ENCODE measurements at places on chromosomes 3 and 15.

GRCh38 chr15:81302701-81303109 lies 21.2 kb downstream of the STARD5 start:
- H3K36me3 ChIP-seq = peaks cover 4% of the 10 kb centered on the region
- H3K27ac ChIP-seq = no peak overlapping the region
- no peak for DNase-seq
- no peaks in the 10 kb centered on the region for H3K27me3 ChIP-seq
- H3K4me1 ChIP-seq = peaks cover 11% of the 10 kb centered on the region

DNA sequence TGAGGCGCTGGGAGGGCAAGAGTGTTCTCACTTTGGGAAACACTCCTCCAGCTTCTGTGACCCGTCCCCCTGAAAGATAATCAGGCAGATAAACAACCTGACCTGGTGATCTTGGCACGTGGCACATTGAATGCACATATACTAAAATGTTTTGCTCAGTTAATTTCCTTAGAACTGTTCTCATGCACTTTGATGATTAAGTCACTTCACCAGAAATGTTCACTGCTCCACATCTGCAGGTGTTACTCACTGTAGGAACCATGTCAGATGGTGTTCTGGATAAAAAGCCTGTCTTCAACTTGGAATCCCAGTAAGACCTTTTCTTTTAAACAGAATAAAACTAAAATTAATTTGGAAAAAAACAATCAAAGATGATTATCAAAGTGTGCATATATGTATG lies 24.6 kb upstream of the NIPA2 start:
- H3K4me1 ChIP-seq = no peaks in the 10 kb centered on the region
- no peak overlapping the region for H3K27ac ChIP-seq
- no peaks in the 10 kb centered on the region for H3K36me3 ChIP-seq
- no peak overlapping the region for H3K4me3 ChIP-seq
- DNase-seq = no peak

DNA sequence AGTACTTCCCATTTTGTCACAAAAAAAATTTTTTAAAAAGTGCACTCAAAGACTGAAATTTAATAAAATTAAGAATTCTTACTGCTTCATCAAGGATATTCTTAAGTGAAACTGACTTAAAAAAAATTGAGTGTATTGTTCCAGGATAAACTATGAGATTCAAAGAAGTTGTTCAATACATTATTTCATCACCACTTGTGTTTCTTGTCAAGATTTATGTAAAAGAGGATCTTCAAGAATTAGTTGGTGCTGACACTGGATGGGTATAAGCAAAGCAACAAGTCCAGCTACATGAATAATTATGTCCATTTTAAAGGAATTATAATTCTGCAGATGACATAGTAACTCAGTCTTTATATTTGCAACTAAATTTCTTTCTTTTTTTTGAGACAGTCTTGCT lies 4.3 kb upstream of the AP4E1 start:
- H3K36me3 ChIP-seq = no peaks in the 10 kb centered on the region
- DNase-seq = no peak
- H3K4me1 ChIP-seq = peaks cover 15% of the 10 kb centered on the region
- H3K27me3 ChIP-seq = no peaks in the 10 kb centered on the region

DNA sequence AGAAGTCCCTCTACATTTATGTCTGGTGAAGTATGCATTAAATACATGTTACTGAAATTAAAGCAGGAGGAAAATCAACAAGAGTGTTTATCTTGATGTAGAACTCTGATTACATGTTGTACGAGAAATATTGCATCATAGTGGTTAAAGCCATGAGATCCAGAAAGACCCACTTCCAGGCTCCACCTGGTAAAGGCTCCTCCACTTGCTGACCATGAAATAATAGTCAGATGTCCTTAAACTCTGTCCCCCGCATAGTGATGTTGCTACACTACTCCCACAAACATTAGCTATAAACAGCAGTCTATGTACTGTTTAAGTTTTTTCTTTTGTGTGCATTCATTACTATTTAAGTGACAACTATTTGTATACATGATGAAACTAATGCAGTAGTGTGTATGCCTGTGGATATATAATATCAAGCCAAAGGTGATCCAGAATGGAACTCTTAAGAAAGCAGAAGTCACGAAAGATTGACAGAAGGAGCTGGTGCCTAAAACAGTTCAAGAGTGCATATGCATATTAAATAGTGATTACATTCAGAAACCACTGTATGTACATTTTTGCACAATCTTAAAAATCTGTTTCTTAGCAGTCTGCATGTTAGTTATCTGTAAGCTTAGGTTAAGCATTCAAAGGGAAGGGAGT lies 264.4 kb upstream of the KCNMB2 start:
- no peak overlapping the region for H3K27ac ChIP-seq
- H3K4me1 ChIP-seq = no peaks in the 10 kb centered on the region
- no peak for DNase-seq

- H3K27me3 ChIP-seq = no peaks in the 10 kb centered on the region
- no peaks in the 10 kb centered on the region for H3K4me1 ChIP-seq
- DNase-seq = no peak
- H3K4me3 ChIP-seq = no peak overlapping the region
Measured at GRCh38 chr3:149726716-149727407, 25.4 kb downstream of the COMMD2 start.

GRCh38 chr3:14379843-14380242 lies 22.6 kb upstream of the SLC6A6 start:
- H3K27me3 ChIP-seq = no peaks in the 10 kb centered on the region
- DNase-seq = no peak
- no peaks in the 10 kb centered on the region for H3K36me3 ChIP-seq
- H3K4me1 ChIP-seq = peaks cover 16% of the 10 kb centered on the region
- H3K27ac ChIP-seq = no peak overlapping the region

DNA sequence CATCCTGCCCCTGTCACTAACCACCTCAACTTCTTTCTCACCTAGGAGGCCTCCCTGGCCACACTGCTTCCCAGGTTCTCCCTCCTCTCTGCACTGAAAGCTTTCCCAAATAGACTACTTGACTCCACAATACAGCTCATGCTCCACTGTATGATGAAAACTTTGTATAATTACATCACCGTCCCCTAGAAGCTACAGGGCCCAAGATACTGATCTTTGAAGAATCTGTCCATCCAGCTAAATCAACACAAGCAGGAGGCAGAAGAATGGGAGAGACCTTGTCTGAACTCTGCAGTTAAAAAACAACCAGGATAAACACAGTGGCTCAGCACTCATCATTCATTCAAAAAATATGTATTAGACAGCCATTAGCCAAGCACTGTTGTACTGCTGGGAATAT lies 26.4 kb upstream of the RPS17 start:
- H3K36me3 ChIP-seq = no peaks in the 10 kb centered on the region
- peaks cover 4% of the 10 kb centered on the region for H3K4me1 ChIP-seq
- H3K27ac ChIP-seq = no peak overlapping the region
